ENCODE measurements at places on chromosomes 16 and 17. TPM values are rescaled to one million over a fixed set of nuclear protein-coding genes. Genes with fewer than 3 reads are reported as not detected.

GJD3 gene
- not detected for total RNA-seq

SNAI3 gene
- total RNA-seq, result 0.58 TPM

- peak; percentile 56 for DNase-seq
Measured at GRCh38 chr16:51807551-51807950, 656.5 kb upstream of the SALL1 start.

- DNase-seq, result no peak
Measured at GRCh38 chr17:35010093-35010492, 29.8 kb downstream of the LIG3 start.

GPR142 gene
- total RNA-seq, result not detected

- no peak for DNase-seq
Measured at GRCh38 chr17:57441270-57441600, 184.9 kb downstream of the MSI2 start.

DNA sequence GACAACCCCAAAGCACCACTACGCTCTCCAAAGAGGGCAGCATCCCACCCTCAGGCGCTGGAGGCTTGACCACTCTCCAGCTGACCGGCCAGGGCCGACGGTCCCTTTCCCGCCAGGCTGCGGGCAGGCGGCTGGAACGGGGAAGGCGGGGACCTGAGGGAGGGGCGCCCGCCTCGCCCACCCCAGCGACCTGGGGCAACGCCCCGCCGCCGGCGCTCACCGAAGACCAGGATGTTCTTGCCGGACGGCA lies 431 bp downstream of the DYNC1LI2 start:
- no peak for DNase-seq

DNA sequence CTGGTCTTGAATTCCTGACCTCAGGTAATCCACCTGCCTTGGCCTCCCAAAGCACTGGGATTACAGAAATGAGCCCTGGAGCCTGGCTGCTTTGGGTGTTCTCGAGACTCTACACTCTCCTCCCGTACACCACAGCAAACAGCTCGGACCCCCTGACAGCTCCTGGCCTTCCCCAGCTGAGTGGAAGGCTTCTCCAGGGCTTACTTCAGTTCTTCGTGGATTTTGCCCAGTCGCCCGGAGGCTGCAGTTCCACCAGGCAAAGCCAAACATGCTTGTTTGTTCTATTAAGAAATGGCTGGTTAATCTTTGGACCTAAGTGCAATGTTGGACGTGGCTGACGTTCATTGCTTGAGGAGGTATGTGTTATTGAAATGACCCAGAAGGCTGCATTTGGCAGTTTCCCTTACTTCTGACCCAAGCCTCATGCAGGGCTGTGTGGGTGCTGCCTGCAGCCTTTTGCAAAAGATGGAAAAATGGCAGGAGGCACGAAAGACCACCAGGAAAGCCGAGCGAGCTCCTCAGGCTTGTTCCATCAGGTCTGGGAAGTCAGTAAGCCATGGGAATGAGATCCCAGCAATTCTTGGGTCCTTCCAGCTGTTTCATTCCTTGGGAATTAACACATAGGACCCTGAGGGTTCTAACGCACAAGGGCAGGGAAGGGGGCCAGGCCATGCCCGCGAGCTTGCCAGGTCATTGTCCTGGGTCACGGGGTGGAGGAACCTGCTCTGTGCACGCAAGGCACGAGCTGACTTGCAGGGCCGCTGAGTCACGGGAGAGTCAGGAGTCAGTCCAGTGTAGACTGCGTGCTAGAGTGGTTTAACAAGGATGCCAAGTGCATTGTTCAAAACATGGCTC lies 23.9 kb upstream of the KLHDC4 start:
- DNase-seq, result peak; percentile 78

- DNase-seq, result no peak
Measured at GRCh38 chr16:47475786-47476185, 14.7 kb downstream of the PHKB start.

PLLP gene
- total RNA-seq, result 2.5 TPM

- no peak for DNase-seq
Measured at GRCh38 chr17:76153202-76153601, 12.2 kb upstream of the FOXJ1 start.

GAS2L2 gene
- total RNA-seq, result not detected

ITGAD gene
- not detected for total RNA-seq

DNA sequence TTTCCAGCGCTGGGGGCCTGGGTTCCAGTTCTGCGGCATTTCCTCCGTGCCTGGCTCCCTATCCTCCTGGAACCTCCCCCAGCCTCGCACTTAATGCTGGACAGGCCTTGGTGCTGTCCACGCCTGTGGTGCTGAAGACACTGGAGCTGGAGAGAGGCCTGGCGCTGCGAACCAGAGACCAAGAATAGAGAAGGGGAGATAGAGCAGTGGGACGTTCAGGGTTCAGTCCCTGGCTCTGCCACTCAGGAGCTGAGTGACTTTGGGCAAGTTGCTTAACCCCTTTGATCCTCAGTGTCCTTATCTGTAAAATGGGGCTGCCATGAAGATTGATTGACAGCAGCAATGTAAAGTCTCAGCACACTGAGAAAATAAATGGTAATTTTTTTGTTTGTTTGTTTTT lies 11.9 kb downstream of the SBK1 start:
- DNase-seq, result no peak

KCNJ16 gene
- 7.2 TPM for total RNA-seq

- no peak for DNase-seq
Measured at GRCh38 chr16:56673921-56674320, 4.3 kb downstream of the MT1H start.

- no peak for DNase-seq
Measured at GRCh38 chr16:84379709-84380362, 11.5 kb downstream of the ATP2C2 start.

GRCh38 chr16:55661941-55662643 lies 6.3 kb downstream of the SLC6A2 start:
- no peak for DNase-seq

AGRP gene
- not detected for total RNA-seq

- DNase-seq, result no peak
Measured at GRCh38 chr16:73629011-73629410, 581.1 kb upstream of the ZFHX3 start.

Measured in epithelial cell of proximal tubule (primary cell).